ENCODE measurements at places on chromosomes 12 and 14.

DNA sequence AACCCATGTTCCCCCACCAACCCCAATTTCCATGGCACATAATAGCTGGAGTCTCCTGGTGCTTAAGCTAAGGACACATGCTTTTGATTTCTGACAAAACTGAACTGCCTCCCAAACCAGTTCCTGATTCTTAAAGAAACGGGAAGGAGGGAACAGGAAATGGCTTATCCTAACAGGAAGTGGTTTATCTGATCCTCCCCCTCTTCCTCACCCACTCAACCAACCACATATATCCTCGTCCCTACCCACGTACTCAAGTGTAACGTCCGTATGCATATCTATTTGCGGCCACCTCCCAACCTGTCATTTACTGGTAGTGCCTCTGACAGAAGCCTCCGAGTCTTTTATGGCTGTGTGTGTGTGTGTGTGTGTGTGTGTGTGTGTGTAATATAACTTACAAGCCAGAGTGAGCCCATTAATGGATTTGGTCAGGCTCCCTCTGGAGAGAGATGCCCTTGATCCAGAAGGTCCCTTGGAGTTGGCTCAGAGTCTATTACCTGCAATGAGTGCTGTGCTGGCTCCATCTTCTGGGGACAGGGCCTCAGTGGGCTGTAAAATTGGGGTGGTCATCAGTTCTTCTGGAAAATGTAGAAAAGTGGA is 7.7 kb downstream of the DAZAP2 start:
- no peak for DNase-seq

DNA sequence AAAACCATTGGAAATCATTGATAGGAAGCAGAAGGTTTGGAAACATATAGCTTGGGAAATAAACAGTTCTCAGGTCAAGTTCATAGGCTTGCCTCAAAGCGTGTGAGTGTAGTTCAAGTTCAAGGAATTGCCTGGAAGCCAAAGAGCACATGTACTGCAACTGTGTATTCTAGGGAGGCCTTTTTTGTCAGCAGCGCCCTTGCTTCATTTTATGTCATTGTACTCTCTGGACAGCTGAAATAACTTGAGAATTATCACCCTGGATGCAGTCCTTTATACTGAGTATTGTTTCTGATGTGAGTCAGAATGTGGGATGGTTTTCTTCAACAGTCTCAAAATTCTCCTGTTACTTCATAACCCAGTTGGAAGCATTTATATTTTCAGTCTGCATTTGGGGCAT is 16.0 kb upstream of the EVL start:
- DNase-seq: no peak

DNA sequence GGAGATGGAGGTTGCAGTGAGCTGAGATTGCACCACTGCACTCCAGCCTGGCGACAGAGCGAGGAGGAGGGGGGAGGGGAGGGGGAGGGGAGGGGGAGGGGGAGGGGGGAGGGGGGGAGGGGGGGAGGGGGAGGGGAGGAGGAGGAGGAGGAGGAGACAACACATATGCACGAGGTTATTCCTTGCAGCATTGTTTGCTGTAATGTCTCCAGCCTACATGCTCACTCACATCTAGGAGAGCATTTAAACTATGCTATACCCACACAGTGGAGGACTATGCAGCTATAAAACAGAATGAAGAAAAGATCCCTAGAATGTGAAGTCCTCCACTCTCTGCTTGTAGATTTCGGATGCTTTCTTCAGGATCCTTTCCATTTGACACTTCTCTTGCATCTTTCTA is 3.5 kb upstream of the HIGD1C start:
- no peak for DNase-seq

DNA sequence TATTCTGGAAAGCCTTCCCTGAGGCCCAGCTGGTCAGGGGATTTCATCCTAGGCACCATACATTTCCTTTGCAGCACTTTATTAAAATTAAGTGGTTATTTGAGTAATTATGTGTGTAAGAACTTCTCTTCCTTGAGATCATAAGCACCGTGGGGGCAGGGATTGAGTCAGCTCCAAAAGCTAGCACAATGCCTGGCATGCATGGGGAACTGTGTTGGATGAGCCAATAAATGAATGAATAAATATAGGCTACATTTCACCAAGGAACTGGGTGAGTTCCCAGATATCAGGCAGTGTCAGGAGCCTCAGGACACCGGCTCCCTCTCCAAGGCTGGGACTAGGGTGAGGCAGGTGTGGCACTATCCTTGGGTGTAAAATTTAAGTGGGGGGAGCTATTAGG is 82.8 kb upstream of the FBXO21 start:
- no peak for DNase-seq

- DNase-seq: no peak
These were observed 22.9 kb downstream of the CCDC92 start for GRCh38 chr12:123949770-123950165.

DNA sequence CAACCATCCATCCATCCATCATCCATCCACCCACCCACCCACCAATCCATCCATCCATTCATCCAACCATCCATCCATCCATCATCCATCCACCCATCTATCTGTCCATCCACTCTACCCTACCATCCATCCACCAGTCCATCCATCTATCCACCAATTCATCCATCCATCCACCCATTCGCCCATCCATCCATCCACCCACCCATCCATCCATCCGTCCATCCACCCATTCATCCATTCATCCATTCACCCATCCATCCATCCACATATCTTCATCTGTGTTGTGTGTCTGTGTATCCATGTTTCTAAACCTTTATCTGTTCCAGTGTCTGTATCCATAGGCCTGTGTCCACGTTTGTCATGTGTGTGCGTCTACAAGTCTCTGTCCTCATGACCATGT is 9.9 kb downstream of the HNF1A start:
- DNase-seq: no peak
